D341Med (cell line): ENCODE measurements at places on chromosomes 6 and 20.

GRCh38 chr6:15077006-15077405, 168.9 kb upstream of the JARID2 start:
- DNase-seq = no peak

GRCh38 chr6:136921381-136921935, 643 bp upstream of the SLC35D3 start:
- DNase-seq = peak; percentile 68

DNA sequence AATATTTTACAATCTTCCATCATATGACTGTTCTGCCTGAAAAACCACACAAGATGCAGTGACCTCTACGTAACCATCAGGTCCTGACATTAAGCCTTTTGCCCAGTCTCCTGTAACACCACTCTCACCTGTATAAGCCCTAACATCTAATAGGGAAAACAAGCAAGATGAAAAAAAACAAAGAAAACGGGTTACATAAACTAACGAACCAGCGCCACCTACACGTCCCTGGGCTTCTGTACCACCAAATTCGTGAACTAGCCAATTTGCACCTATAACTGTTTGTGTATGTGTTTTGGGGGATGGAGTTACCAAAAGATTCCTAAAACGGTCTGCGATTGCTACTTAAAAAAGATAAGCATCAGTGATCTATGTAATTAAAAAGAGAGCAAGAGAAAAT, 70.2 kb downstream of the BLOC1S5 start:
- DNase-seq = no peak

- no peak for DNase-seq
Measured at GRCh38 chr6:116370760-116371119, at the start of gene DSE. TSS of gene DSE (plus strand) at chr6:116370947. CDS start at chr6:116399251, 28,304 bp downstream.

DNA sequence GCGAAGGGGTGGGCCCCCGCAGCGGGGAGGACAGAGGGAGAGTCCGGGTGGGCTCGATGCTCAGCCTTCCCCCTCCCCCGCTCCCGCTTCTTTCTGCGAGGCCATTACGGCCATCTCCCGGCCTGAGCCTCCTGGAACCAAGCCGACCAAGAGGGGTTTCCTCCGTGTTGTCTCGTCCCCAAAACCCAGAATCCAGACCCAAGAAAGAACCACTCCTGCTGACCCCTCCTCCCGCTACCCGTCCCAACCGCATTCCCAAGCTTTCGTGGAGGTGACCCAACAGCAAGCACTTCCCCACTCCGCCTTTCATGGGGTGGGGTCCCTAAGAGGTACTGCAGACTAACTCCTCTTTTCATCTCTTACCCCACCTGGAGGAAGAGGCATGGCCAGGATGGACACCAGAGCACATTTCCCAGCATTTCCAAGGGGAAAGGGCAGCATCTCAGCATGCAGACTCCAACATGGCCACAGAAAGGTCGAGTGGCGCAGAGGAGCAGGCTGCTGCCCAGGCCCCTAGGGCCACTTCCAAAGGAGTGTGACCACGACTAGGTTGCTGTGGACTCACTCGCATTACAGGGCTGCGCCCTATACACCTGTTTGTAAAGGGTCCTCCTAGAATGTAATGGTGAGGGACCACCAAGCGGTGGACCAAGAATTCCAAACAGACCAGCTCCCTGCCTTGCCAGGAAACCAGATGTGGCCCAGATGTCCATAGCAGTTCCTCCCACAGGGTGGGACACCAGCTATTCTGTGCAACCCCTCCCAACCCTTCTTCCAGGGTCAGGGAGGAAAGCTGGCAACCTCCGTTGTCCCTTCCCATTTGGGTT, 53.4 kb downstream of the MRPL14 start:
- DNase-seq = no peak

- DNase-seq = no peak
Measured at GRCh38 chr6:19036196-19036555, 649.0 kb downstream of the RNF144B start.

- DNase-seq = no peak
Measured at GRCh38 chr20:64077094-64077493, 2.2 kb downstream of the RGS19 start.

- no peak for DNase-seq
Measured at GRCh38 chr6:89750338-89750737, 69.3 kb downstream of the MDN1 start.

GRCh38 chr6:44045672-44046015, 81.6 kb downstream of the MRPL14 start:
- DNase-seq = no peak

DNA sequence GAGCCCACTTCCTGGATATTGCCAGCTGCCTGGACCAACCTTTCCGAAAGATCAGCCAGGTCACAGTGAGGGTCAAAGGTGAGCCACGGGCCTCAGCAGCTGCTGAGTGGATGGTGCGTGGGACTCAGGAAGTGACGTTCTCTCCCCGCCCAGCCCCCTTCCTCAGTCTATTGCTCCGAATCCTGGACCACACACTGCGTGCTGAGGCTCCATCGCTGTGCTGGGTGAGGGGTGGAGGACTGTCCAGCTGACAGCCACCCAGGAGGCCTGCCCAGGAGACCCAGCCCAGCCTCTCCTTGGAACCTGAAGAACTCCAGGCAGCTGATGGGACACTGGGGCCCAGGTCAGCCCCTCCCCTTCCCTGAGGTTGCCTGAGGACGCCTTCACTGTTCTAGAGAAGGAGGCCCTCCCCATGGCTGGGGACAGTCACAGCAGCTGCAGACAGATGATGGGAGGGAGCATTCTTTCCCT, 94.4 kb upstream of the CD93 start:
- no peak for DNase-seq

GRCh38 chr6:79152269-79152737, 74.2 kb upstream of the PHIP start:
- no peak for DNase-seq
